Activated CD4-positive, CD25-positive, alpha-beta regulatory T cell treated with anti-CD3 and anti-CD28 coated beads, Interleukin-2, amount 50 U/mL, for 24 hours (primary cell): ENCODE measurements at places on chromosomes 5 and 9.

DNA sequence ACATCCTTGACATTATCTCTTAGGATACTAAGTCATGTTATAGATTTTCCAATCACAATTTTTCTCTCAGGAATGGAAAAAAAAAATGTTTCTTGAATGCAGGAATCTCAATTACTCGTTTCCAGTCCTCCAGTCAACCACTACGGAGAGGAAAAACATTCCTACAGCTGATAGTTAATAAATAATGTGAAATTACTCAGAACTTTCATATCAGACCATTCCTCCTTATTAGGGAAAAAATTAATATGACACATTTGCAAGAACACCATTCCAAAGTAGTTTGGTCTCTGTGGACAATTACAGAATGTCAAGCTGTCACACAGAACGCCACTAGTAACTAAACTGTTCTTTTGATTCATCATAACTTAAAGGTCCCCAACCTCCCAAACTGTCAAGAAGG is 31.5 kb downstream of the MED27 start:
- no peak for ATAC-seq

- no peak for ATAC-seq
These were observed 125.4 kb downstream of the C5orf15 start for GRCh38 chr5:133842846-133843611.

DNA sequence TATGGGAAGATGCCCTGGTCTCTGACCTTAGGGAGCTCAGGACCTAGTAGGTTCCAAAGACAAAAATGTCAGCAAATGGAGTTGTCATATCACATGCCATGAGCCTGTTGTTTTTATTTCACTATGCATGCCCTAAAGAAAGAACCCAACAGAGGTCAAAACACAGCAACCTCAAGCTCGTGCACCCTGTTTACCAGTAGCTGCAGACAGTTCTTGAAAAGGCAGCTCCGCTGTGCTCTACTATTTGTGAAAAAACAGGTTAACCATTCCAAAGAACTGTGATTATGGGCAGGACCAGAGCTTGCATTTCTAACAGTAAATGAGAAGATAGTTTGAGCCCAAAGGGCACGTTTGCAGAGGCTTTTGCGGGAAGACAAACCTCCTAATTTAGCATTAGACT is 22.8 kb downstream of the ITK start:
- ATAC-seq, result no peak

DNA sequence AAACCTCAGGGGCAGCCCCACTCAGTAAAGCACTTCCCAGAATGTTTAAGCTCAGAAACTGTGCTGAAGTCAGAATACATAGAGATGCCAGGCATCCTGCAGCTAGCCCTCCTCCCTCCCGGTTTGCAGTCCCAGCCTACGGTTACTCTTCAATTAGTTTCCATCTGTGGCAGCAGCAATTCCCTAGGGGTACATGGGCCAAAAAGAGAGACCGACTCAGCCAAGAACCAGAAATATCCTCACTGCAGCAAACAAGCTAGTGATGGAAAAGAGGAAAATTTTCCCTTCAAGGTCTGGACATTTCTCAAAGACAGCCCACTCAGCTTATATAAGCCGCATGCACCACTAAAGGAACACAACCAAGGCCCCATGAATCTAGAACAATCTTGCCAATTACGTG is 89.1 kb upstream of the PPP2R2B start:
- ATAC-seq, result no peak

- no peak for ATAC-seq
These were observed 517 bp downstream of the KCNN2 start for GRCh38 chr5:114362197-114362976.

DNA sequence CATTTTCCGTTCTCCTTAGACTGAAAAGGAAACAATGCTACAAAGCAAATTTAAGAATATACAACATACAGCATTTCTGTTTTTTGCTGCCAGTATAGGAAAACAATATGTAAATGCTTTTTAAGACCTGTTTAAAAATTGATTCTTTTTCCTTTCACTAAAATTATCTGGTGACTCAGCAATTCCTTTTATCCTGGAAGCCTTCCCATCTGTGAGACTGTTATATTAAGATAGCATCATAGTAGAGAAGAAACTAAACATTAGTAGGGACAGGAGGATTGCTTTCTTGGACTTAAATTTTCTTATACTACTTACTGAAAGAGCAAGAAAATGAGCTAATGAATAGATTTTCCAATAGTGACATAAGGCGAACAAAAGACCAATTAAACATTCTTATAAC is 30.0 kb upstream of the GPR21 start:
- no peak for ATAC-seq

DNA sequence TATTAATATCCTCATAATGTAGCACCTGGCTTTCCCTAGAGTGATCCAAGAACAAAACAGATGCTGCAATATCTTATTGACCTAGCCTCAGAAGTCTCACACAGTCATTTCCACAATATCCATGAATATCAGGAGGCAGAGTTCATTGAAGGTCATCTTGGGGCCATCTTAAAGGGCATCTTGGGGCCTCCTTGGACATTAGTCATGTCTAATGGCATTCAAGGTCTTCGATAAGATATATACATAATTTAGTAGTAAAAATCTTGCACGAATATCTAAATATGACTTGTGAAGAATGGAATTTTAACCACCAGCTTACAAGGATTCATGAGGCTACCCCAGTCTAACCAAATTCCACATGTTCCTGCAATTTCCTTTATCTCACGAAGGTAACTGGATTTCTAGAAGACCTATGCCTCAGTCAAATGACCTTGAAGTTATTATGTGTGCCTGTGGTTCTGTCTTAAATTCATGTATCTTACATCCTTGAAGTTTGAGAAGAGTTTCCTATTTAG is 163.6 kb upstream of the SPEF2 start:
- ATAC-seq, result peak; percentile 17

GRCh38 chr5:139304391-139305324 is 11.1 kb downstream of the MATR3 start:
- no peak for ATAC-seq

GRCh38 chr5:169389318-169389717 is 88.4 kb upstream of the SLIT3 start:
- ATAC-seq, result no peak

DNA sequence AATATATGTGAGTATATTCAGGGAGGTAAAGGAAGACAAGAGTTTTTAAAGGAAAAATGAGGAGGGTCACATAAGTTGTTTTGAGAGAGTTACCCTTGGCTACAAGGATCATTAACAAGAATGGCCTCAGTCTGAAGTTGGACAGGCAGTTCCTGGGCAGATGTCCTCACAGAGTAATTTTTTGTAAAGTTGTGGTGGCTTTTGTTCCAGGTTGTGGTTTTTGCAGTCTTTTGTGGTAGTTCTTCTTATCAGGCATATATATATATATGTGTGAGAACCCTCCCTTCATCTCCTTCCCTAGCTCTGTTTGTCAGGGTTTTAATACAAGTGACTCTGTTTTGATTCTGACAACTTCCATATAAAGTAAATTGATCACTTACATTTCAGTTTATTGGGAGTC is 60.0 kb downstream of the CSNK1G3 start:
- no peak for ATAC-seq

DNA sequence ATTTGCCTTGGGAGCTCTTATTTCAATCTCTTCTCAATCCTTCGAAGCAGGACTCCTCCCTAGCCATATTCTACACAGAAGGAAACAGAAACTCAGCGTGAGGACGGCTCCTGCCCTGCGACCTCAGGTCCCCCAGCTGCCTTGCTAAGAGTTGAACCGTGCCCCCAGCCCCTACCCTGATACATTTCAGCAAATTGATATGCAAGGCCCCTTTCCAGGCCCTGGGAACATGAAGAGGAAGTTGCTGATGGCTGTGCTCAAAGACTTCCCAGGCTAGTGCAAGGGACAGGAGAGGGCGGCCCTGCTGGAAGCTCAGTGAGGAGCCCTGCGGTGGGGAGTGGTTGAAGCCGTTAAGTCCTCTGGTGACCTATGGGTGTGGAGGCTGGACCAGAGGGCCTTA is 41.5 kb downstream of the BOD1 start:
- no peak for ATAC-seq

- ATAC-seq, result no peak
These were observed 410.4 kb downstream of the KCTD16 start for GRCh38 chr5:144581044-144581443.

- no peak for ATAC-seq
These were observed 3.9 kb downstream of the TBC1D2 start for GRCh38 chr9:98251551-98251950.

GRCh38 chr5:11182441-11183080 is 421.5 kb upstream of the DAP start:
- peak; percentile 24 for ATAC-seq

DNA sequence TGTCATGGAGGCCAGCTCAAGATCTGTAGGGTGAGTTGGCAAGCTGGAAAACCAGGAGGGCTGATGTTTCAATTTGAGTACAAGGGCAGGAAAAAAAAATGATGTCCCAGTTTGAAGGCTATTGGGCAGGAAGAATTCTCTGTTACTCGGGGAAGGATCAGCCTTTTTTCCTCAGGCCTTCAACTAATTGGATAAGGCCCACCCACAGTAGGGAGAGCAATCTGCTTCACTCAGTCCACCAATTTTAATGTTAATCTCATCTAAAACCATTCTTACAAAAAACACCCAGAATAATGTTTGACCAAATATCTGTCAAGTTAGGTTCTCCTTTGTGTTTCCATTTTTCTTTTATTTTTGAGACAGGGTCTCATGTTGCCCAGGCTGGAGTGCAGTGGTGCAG is 382.4 kb downstream of the ARRDC3 start:
- ATAC-seq, result no peak

GRCh38 chr9:123622711-123623241 is 266.8 kb downstream of the CRB2 start:
- ATAC-seq, result no peak

DNA sequence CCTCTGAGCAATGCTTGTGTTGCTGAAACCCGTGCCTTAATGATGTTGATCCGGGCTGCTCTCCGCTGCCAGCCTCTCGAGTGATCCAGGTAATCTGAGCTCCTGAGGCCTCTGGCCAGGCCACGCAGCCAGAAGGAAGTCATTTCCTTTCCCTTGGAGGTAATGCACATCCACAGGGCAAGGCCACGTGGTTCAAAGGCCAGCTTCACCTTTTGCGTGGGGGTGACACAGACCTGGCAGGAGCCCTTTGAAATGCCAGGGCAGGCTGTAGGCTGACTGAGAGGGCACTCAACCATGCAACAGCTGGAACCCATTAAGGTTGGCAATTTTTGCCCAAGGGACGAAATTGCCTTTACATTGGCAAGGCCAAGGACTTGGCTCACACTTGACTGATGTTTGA is 80.4 kb downstream of the LIX1 start:
- no peak for ATAC-seq

DNA sequence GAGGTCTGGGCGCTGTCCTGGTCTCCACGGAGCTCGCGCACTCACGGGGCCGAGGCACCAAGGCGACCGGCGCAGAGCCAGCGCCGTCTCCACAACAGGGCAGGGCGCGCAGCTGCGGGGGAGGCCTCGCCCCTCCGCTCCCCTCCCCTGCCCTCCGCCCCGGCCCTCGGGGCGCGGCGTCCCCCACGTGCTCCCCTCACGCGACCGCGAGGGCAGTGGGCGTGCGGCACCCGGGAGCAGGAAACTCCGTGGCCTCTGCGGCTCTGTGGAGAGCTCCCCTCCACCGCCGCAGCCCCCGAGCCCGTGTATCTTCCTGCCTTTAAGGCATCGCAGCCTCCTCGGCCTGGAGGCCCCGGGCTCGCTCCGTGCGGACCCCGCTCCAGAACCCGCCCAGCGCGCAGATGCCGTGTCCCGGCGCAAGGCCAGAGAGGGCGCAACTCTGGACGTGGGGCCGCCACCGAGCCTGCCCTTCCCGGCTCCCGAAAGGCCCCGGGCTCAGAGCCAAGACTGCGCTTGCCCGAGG is 708 bp upstream of the TUBB4B start:
- ATAC-seq, result peak; percentile 21

DNA sequence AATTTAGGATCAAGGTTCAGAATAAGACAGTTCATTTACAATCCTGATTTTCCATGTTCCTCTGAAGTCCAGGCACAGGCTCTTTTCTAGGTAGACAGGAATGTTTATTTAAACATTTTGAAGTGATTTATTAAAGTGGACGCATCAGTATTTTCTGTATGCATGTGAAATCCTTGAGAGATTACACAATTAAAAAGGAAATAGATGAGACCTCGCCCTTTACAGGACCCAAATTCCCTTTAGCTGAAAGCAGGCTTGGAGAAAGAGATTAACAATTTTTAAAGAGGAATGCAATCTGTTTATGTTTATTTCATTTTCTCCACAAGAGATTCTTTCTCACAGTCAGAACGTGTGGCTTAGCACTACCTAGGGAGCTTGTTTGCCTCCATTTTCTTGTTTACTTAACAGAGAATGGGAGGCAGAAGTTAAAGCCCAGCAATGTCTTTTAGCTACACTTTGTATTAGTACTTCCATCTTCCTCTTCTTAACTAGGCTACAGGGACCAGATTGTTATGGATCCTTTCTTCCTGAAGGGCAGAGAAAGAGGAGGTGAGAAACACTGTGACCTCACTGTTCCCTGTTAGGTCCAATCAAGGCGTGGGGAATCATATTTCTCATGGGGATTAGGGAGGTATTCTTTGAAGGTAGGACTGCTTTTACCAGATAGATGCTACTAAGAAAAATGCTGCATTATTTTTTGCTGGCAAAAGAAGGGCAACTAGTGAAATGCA is 416.0 kb downstream of the SH3GL2 start:
- no peak for ATAC-seq

- no peak for ATAC-seq
These were observed 39.2 kb upstream of the GCNT4 start for GRCh38 chr5:75091597-75091996.
